ENCODE measurements at places on chromosomes 16 and 17.

- no peak for DNase-seq
These were observed 13.5 kb upstream of the METRNL start for GRCh38 chr17:83065660-83066542.

DNA sequence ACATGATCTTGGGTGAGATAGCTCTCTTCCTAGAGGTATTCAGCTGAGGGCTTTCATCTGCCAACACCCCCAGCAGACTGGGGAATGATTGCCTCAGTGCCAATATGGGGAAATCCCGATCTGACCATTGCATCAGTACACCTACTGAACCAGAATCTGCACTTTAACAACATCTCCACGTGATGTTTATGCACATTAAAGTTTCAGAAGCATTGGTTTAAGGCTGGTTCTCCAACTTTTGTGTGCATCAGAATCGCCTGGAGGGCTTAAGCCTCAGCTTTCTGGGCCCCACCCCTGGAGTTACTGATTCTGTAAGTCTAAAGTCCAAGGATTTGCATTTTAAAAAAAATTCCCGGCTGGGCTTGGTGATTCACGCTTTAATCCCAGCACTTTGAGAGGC, 123.6 kb upstream of the MED13 start:
- no peak for DNase-seq

- DNase-seq: no peak
These were observed 215.7 kb upstream of the CACNG5 start for GRCh38 chr17:66619206-66619605.

- no peak for DNase-seq
These were observed 24.3 kb downstream of the ITGB3 start for GRCh38 chr17:47277921-47278320.

DNA sequence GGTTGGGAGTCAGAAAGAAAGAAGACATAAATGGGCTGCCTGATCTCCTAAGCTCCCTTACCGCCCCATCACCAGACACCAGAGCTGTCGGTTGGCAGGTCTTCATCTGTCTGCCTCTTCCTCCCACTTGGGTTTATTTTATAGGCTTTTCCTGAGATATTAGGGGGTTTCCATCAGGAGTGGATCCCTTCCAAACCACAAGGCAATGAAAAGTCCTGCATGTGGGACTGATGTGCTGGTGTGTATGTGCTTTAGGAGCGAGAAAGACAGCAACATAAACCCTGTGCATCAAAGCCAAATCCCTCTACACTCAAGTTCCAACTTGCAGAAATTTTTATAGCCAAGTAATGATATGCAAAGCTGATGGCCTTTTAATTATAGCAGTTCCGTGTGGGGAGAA, 389.5 kb downstream of the SLC39A11 start:
- no peak for DNase-seq

- peak; percentile 71 for DNase-seq
These were observed 1.9 kb upstream of the C16orf74 start for GRCh38 chr16:85752511-85753420.

DNA sequence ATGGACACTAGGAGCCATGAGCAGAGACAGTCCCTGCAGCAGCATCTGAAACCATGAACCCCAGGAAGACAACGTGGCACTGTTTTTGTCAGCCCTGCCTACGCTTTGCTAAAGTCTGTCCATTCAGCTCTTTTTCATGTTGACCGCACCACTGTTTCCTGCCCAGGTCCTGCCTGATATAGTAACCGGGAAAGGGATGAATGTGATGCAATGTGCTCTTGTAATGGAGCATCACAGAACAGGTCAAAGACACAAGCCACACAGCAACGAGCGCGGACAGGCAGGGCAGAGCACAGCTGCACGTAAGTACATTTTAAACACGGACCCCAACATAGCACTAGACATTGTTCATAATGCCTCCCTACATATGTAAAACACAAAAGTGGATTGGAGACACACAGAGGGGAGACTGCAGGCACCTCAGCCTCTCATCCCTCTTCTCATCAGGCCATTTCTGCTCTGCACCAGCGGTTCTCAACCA, 16.9 kb upstream of the TNFRSF13B start:
- DNase-seq: no peak

GRCh38 chr17:1260086-1260769, 10.0 kb upstream of the BHLHA9 start:
- no peak for DNase-seq

DNA sequence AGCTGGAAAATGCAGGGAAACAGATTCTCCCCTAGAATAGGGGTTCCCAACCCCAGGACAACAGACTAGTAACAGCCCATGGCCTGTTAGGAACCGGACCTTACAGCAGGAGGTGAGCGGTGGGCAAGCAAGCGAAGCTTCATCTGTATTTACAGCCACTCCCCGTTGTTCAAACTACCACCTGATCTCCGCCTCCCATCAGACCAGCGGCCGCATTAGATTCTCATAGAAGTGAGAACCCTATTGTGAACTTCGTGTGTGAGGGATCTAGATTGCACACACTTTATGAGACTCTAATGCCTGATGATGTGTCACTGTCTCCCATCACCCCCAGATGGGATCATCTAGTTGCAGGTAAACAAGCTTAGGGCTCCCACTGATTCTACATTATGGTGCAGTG, 3.5 kb downstream of the CD300LB start:
- no peak for DNase-seq

DNA sequence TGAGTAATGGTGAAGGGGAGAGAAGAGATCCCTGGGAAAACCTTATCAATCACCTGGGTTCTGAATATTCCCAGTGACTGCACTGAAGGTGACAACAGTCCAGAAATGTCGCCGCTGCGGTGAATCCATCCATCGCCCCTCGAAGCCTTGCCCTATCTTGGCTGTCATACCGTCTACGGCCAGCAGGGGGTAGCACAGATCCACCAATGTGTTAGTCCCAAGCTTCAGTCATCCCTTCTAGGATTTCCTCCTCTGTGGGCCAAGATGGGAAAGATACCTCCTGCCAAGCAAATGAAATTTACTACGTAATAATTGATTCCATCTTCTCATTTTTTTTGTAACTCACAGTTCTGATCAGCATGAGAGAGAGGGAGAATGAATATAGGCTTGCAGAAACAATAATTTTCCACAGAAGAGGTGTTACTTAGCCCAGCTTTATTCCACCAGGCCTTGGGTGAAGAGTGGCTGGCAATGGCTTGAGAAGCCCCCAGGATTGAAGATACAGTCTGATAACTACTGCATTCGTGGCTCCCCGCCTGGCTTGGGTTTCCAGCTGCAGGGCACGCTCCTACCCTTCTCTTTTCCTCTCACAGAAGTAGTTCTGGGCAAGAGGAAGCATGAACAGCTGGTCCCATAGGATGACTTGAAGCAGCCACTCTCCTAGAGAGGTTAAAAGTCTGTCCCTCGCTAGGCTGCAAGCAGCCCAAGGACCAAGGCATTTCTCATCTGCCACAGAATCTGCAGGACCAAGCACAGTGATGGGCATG, 2.6 kb upstream of the FMNL1 start:
- peak; percentile 89 for DNase-seq

DNA sequence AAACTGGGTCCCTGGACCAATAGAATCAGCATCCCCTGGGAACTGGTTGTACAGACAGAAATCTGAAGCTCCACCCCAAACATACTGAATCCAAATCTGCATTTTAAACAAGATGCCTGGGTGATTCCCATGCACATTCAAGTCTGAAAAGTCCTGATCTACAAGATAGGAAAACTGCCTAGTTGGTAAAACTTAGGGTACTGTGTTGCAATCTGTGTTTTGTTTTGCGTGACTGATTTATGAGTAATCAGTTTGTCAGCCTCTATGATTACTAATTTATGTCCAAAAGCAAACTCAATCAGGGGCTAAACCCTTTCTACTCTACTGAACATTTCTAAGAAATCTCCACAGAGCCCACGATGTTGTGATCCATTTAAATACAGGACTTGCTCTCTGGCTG, 103.8 kb downstream of the YPEL2 start:
- DNase-seq: no peak

DNA sequence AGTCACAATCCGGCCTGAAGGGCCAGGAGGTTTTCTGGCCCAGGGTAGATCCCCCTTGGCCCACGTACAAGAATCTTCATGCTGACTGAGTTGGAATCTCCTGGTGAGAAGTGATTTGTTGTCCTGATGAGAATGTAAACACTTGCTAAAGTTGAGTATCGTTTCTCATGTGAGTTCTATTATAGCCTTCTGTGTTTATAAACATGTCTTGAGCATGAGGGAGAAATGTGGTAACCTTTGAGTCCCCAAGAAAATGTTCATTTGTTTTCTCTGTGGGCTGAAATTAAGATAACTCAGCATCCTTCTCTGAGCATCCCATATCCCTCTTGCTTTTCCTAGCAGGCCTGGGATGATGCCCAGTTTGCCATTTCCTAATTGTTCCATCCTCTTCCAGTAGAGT, 204.8 kb downstream of the FTO start:
- no peak for DNase-seq

- no peak for DNase-seq
These were observed 17.9 kb downstream of the TBC1D28 start for GRCh38 chr17:18626152-18626870.

Measured in GM23338 (cell line).